A549 treated with CORT108297 at 1 μM for 4 hours (cell line): ENCODE measurements at places on chromosomes 1 and 21. TPM values are rescaled to one million over a fixed set of nuclear protein-coding genes. Genes with fewer than 3 reads are reported as not detected.

The GPA33 gene
- not detected in 5 replicates for total RNA-seq

The TFF1 gene
- 25.4 to 31.4 TPM (median 29.3 TPM) in 5 replicates for total RNA-seq

The GUCA2B gene
- total RNA-seq, result 0.73 TPM in 1 of 5 replicates, not detected in the others

The KCNQ4 gene
- 0.13 to 0.24 TPM (median 0.22 TPM) in 5 replicates for total RNA-seq

The ARHGAP30 gene
- 0.05 to 0.14 TPM (median 0.07 TPM) in 5 replicates for total RNA-seq

The FCRL4 gene
- not detected in 5 replicates for total RNA-seq

The KIF26B gene
- 0.05 to 0.07 TPM (median 0.06 TPM) in 5 replicates for total RNA-seq

The TP73 gene
- total RNA-seq, result 0.31 to 0.65 TPM (median 0.55 TPM) in 5 replicates
